ENCODE measurements at places on chromosomes 3 and 15.

- peak; percentile 43 for DNase-seq
Measured at GRCh38 chr3:178236555-178237277, 299.5 kb upstream of the KCNMB2 start.

- no peak for DNase-seq
Measured at GRCh38 chr15:89664441-89665350, 9.4 kb upstream of the KIF7 start.

- no peak for DNase-seq
Measured at GRCh38 chr3:153614140-153614539, 452.1 kb downstream of the RAP2B start.

DNA sequence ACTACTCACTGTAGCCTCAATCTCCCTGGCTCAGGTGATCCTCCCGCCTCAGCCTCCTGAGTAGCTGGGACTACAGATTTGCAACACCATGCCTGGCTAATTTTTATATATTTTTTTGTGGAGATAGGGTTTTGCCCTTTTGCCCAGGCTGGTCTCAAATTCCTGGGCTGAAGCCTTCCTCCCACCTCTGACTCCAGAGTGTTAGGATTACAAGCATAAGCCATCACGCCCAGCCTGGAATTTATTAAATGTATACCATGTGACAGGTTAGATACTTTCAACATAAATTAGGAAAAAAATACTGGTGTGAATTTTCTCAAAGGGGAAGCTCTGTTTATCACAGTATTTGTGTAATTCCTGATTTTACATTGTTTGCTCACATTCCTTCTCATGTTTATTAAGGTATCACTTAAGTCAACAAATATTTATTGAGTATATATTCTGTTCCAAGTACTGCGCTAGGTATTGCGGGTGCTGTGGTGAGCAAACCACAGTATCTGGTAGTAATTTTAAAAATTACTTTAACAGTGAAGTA, 24.8 kb downstream of the PPP4R2 start:
- DNase-seq, result no peak

- no peak for DNase-seq
Measured at GRCh38 chr15:91891788-91892345, 38.4 kb downstream of the SLCO3A1 start.

DNA sequence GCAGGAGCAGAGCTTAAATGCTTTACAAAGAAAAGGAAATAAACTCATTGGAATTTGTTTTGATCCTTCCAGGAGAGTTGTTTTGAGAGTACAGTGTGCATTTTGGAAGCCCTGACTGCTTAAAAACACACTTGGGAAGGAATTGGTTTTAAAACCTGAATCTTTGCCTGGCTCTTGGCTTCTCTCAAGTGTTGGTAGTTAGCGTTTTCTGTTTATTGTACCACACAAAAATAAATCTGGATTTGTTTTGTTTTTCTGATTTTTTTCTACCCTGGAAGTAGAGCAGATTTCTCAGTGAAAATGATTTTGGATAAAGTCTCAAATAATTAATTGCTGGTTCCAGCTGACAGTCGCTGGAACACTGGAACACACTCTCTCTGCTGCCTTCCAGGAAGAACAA, 90.6 kb downstream of the CHST2 start:
- DNase-seq, result no peak

- DNase-seq, result no peak
Measured at GRCh38 chr15:38687775-38688495, 123.3 kb upstream of the RASGRP1 start.

- DNase-seq, result no peak
Measured at GRCh38 chr3:156377718-156378117, 177.2 kb downstream of the SSR3 start.

- DNase-seq, result no peak
Measured at GRCh38 chr3:103195216-103195615, 760.4 kb downstream of the ZPLD1 start.

GRCh38 chr3:88573472-88573871, 423.7 kb downstream of the C3orf38 start:
- no peak for DNase-seq

DNA sequence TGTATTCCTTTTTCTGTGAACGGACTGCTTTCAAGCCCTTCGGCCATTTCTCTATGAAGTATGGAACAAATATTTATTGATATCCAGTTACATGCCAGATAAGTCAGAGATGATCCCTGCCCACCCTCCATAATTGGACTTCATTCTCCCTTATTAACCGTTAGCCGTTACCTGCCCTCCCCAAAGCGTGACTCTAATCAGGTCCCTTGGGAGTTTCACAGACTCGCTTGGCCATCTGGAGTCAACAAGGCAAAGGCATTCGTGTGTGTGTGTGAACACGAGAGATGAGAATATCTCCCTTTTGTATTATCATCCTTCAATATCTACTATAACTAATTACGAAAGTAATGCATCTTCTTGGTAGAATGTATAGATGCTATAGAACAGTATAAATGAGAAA, 314.5 kb downstream of the TLE3 start:
- DNase-seq, result no peak

GRCh38 chr3:41711651-41712050, 250.3 kb downstream of the ULK4 start:
- DNase-seq, result no peak
